ENCODE measurements at places on chromosomes 2 and 18. TPM values are rescaled to one million over a fixed set of nuclear protein-coding genes. Genes with fewer than 3 reads are reported as not detected.
A peak's percentile ranks its signal among the peaks of the same experiment; 100 is the strongest.

DNA sequence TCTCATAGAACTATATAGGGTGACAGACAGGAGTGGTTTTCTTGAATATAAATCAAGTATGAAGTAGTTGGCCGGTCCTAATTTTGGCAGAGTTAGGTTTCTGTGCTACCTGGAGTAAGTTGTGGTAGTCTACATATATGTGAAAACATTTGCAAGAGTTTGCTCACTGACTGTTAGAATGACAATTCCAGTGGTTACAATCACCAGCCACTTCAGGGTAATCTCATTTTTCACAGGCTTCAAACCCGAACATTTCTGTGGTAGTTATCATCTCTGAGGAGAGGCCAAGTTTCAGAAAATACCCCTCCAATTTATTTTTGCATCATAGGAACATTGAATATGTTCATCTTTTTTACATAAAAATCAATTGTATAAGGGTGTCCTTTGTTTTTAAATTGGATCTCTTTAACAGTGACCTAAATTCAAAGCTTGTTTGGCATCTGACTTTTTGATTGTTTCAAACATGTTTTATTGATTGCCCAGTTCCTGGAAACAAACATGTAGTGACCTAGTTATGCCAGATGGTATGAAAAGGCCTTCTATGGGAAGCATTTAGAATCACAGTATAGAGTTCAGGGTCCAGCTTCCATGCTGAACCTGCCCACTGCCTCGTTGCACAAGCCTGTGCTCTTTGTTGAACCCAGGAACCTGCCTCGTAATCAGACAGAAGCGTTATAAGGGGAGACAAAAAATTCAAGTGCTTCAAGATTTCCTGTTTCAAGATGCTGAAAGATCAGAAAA is 250.6 kb downstream of the LTBP1 start:
- peak; percentile 65 for DNase-seq

- no peak for DNase-seq
Observed at GRCh38 chr2:74464406-74464805, 776 bp downstream of the MOGS start.

Gene PRSS56
- total RNA-seq: not detected

DNA sequence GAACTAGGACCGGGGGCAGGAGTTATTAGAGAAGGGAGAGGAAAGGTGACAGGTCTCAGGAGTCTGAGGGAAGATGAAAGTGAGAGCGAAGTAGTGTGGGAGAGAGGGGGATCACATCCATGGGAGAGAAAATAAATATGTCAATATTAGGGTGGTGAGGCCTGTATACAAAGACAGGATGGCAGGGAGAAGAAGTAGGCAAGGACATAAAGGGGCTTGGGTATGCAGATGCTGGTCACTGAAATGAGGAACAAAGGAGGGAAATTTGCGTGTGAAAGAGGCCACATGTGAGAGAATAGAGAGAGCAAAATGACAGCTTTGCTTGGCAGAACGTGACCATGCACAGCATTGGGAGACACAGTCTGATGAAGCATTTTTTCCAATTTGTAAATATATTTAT is 13.6 kb downstream of the METAP1D start:
- DNase-seq: no peak

GRCh38 chr18:27144672-27145071 is 40.4 kb downstream of the CHST9 start:
- DNase-seq: no peak

DNA sequence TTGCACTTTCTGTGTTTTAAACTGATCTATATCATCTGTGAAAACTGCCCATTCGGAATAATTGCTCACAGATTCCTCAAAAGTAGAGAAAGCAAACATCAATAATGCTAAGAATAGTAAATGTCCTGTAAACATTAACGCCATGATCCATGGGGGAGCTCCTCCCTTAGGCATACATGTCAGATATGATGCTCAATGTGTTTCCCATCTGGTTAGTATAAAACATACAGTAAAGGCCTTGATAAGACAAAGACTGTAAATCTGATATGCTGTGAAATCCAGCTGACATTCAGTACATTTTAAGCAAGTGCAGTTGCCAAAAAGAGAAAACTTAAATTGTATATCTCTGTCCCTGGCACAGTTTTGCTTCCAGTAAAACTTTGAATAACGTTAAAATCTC is 2.1 kb downstream of the DSEL start:
- DNase-seq: no peak

Gene ST6GAL2
- total RNA-seq: not detected

GRCh38 chr2:44582363-44583008 is 220.7 kb downstream of the CAMKMT start:
- DNase-seq: peak; percentile 50

GRCh38 chr2:140714586-140714985 is 1416.2 kb downstream of the LRP1B start:
- DNase-seq: peak; percentile 40

DNA sequence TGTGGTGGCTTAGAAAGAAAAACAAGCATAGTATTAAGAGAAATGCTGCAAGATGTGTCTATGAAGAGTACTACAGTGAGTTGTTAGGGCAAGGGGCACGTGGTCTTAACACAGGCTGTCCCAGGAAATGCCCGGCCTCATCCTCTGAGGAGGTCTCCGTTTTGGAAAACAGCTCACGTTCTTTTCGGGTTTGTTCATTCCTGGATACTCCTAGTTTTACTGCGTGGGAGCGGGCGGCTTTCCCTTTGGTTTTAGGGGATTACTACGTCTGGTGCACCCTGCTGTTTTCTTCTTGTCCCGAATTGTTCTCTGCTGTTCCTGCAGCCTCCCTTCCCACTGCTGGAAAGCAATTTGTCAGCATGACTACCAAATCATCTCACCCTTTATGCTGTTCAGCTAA is 55.5 kb upstream of the RAB6D start:
- DNase-seq: peak; percentile 23

DNA sequence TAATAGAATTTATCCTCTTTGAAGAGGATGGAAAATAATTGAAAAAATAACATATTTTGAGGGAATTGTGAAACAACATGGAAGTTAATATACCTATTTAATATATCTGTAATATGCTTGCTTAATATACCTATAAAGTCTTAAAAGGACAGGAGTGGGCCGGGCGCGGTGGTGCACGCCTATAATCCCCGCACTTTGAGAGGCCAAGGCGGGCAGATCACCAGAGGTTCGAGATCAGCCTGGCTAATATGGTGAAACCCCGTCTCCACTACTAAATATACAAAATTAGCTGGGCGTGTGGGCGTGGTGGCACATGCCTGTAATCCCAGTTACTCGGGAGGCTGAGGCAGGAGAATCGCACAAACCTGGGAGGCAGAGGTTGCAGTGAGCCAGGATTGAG is 254.9 kb downstream of the TMX3 start:
- no peak for DNase-seq

Gene IDH1
- 353 TPM for total RNA-seq

Gene RNMT
- total RNA-seq: 17.2 TPM

Gene POTEJ
- total RNA-seq: not detected

Gene PTPRN
- total RNA-seq: 3.5 TPM

Gene CCBE1
- 60.9 TPM for total RNA-seq

- DNase-seq: no peak
Observed at GRCh38 chr2:172278667-172279066, 148.7 kb upstream of the ITGA6 start.

Gene CCDC68
- 8.3 TPM for total RNA-seq

DNA sequence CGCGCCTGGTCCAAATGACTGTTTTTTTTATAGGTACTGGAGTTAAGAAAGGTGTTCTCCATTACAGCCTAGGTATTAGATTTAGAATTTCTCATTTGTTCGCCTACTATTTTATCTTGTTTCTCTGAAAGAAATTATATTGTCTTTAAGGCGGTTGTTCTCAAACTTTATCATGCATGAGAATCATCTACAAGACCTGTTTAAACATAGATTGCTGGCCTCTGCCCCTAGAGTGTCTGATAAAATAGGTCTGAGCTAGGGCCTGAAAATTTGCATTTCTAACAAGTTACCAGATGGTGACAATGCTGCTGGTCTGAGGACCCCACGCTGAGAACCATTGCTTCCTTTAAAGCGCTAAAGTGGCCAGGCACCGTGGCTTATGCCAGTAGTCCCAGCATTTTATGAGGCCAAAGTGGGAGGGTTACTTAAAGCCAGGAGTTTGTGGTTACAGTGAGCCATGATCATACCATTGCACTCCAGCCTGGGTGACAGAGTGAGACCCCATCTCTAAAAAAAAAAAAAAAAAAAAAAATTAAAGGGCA is 34.0 kb upstream of the RNF138 start:
- no peak for DNase-seq

DNA sequence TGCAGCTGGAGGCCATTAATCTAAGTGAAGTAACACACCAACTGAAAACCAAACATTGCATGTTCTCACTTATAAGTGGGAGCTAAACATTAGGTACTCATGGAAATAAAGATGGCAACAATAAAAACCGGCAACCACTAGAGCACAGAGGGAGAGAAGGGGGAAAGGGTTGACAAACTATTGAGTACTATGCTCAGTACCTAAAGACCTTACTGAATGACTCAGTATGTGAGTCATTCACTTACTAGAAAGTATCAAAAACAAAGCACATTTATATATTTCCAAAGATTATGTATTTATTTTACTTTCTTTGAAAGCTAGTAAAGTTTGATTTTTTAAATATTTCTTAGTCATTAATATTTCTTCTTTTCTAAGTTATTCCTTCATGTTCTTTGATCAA is 48.9 kb downstream of the ZNF385B start:
- peak; percentile 18 for DNase-seq

- no peak for DNase-seq
Observed at GRCh38 chr2:16151281-16151570, 210.9 kb downstream of the MYCN start.

Gene LYPD1
- 0.17 TPM for total RNA-seq

GRCh38 chr2:21916934-21917522 is 793.3 kb downstream of the TDRD15 start:
- peak; percentile 11 for DNase-seq

DNA sequence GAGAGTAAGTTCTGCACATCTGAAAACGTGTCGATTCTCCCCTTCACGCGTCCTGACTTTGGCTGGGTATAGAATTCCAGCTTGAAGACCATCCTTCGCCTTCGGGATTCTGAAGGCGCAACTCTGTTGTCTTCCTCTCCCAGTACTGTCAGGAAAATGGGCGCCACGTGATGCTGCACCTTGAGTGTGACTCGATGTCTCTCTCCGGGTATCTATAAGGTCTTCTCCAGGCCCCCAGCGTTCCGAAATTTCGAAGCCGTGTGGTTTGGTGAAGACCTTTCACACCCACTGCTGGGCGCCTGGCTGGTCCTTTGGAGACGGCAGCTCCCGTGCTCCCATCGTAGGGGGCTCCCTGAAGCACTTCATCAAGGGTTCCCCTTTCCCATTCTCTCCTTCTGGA is 203.7 kb downstream of the HDAC4 start:
- no peak for DNase-seq

DNA sequence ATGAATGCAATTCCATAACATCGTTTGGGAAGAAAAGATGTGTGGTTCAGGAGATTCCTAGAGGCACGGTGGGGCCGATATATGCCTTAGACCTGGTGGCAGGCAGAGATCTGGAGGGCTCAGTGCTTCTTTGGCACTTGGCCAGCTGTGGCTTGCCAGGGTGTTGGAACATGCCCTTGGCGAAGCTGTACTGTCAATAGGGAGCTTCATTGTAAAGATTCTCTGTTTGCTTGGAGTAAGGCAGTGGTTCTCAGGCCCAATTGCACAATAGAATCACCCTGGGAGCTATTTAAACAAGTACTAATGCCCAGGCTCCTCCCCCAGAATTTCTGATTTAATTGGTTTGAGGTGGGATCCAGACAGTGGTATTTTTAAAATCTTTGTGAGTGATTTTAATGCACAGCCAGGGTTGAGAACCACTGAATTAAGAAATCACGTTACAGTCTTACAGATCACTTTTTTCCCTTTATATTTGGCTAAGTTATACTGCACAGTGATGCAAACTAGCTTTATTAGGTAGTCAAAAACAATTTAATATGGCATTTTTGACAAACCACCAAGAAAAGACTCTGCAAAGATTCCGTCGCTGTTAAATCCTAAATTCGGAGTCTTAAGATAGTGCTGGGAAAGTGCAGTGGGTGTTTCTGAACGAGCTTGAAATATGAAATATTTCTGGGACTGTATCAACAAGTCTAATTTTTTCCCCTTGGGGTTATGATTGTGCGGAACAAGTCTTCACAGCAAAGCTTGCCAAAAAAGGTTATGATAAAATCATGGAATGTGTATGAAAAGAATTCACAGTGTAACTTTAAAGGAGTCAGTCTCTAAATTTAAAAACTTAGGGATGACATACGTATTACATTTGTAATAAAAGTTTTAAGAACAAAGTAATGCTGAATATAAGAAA is 78.0 kb downstream of the CRIM1 start:
- DNase-seq: peak; percentile 73

DNA sequence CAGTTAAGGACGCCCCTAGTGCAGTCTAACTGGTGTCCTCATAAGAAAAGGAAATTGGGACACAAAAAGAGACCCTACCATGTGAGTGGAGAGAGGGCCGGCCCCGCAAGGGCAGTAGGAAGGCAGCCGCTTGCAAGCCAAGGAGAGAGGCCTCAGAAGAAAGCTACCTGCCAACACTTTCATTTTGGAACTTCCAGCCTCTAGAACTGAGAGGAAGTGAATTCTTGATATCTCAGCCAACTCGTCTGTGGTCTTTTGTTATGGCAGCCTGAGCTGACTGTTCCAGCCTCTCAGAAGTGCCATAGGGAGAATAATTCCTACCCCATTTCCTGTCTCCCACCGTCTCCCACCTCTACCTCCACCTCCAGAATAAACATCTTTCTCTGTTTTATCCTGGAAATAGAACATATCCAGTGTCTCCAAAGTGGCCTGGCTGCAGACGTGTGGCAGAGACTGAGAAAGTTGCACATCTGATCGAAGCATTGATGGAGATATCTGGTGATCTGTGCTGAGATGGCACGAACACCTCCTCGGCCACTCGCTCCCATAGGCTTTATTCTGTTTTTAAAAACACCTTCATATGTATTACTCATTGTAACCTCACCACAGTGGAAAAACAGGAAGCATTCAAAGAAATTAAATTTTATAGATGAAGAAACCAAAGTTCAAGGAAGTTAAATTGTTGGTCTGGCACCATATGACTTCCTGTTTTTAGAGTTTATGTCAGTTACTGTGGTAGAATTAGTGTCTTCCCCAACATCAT is 39.5 kb upstream of the MARCO start:
- DNase-seq: no peak

Gene ITGA4
- 57.5 TPM for total RNA-seq

GRCh38 chr2:63977904-63978303 is 41.3 kb downstream of the VPS54 start:
- no peak for DNase-seq

DNA sequence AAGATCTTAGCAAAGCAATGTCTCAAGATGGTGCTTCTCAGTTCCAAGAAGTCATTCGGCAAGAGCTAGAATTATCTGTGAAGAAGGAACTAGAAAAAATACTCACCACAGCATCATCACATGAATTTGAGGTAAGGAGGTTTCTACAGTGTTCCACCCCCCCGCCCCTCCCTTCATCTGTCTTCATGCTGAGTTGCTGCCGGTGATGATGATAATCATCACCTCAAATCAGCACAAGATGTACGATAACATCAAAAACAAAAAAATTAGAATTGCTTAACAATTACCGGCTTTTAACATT is 14.6 kb downstream of the UGP2 start:
- DNase-seq: no peak

Gene LTBP1
- 190 TPM for total RNA-seq

Gene UGT1A3
- not detected for total RNA-seq

Measured in fibroblast of lung (primary cell).